ENCODE measurements at places on chromosomes 12 and 14.

GRCh38 chr14:79363291-79363690, 848.0 kb downstream of the DIO2 start:
- no peak for DNase-seq

GRCh38 chr14:22040781-22041125, 367.1 kb upstream of the OR4E1 start:
- DNase-seq = no peak

GRCh38 chr12:642633-643474, 20.4 kb downstream of the NINJ2 start:
- peak; percentile 78 for DNase-seq

GRCh38 chr14:97620066-97620465, 822.9 kb downstream of the VRK1 start:
- DNase-seq = no peak

DNA sequence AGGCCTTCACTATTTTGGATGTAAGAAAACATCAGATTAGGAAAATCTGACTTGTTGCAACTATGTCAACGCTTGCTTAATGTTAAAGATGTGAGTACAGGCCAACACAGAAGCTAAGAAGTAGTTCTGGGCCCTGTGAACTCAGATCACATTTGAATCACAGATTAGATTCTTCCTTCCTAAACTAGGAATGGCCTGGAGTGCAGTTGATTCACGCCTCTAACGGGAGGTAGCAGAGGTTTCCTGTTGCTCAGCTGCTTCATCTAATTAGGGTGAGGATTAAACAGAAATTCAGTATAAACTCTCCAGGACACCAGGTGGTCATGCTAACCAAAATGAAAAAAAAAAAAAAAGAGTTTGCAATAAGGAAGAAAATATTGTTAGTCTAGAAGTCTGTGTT, 314.3 kb downstream of the TRHDE start:
- no peak for DNase-seq

DNA sequence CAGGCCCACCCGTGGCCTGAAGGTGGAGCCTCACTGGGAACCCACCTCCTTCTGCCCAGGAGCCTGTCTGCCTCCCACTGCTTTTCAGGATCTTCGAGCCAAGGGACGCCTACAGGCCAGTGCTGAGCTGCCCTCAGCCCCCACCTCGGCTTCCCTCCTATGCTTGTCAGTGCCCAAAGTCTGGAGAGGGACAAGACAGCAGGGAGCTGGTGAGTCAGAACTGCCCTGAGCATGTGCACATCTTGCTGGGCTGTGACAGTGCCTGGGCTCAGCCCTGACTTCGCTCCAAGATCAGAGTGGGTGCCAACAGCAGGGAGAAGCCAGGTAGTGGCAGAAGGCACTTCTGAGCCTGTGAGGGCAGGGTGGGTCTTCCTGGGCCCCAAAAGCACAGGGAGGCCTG, 286.8 kb downstream of the AEBP2 start:
- DNase-seq = no peak

- DNase-seq = no peak
These were observed 3.0 kb downstream of the WNT1 start for GRCh38 chr12:48980953-48981756.

GRCh38 chr12:126883697-126884096, 1383.3 kb upstream of the TMEM132C start:
- DNase-seq = no peak

GRCh38 chr12:6829536-6830220, 1.5 kb downstream of the P3H3 start:
- DNase-seq = no peak

DNA sequence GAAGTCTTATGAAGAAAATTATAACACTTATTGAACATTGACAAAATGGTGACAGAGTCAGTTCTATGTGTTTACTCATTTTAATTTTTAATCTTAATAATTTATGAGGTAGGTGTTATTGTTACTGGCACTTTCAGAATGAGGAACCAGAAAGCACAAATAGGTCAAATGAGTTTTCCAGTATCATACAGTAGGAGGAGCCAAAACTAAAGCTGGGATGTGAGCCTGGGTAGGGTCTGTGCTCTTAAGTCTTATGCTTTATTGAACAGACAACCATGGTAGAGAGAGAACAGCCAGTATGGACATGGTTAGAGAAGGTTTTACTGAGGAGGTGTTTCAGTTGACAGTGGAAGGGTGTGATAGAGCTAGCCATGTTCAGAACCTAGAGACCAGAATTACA, 775.7 kb downstream of the TMTC2 start:
- no peak for DNase-seq

DNA sequence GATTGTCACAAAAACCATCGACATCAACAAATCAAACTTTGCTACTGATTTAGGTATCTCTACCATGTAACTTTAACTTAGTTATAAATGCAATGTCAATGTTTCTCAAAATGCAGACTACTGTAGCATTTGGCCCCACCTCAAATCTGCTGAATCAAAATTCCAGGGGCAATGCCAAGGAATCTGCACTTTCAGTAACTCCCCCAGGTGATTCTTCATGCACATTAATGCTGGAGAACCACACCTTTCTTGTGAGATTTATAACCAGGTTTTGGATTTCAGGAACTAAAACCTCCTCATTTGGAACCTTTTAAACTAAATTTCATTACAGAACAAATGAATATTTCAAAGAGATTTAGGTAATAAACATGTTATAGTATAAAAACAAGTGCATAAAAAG, 4.9 kb downstream of the ATP2B1 start:
- DNase-seq = no peak

DNA sequence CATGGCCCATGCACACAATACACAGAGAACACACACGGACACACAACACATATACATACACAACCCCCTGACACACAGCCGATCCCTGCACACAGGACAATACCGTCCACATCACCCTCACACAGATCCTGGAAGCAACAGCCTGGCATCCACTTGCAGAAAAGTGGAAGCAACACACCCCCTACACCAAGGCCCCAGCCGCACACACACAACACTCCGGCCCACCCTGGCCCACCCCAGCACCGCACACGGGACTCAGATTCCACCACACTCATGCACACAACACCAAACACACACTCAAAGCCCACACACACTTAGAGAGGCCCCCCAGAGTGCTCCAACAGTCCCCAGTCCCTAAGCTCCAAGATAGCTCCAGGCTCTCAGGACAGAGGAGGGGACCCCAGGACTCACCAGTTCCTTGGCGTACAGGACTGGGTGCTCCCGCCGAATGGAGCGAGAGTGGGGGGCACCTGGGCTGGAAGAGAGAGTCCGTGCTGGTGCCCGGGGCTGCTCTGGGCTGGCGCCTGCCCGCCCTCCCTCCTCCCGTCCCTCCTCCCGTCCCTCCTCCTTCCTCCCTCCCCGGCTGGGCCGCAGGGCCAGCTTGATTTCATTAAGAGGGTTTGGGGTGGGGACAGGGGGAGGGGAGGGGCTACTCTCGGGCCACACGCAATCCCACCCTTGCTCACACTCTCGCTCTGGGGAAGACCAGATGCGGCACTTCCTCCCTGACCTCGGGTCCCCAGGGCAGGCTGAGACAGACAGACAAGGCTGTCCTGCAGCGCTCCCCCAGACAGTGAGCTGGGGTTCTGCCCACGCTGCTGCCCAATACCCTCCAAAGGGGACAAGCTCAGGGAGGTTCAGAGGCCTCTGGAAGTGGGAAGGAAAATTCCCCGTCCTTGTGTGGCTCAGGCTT, at the start of gene TMEM119:
Gene TMEM119 (minus strand): TSS at position 526 of the 913 bp plus-strand sequence. CDS start 5,701 bp downstream, outside the sequence.
- no peak for DNase-seq

GRCh38 chr12:69570545-69571399, 14.5 kb upstream of the CCT2 start:
- peak; percentile 60 for DNase-seq

DNA sequence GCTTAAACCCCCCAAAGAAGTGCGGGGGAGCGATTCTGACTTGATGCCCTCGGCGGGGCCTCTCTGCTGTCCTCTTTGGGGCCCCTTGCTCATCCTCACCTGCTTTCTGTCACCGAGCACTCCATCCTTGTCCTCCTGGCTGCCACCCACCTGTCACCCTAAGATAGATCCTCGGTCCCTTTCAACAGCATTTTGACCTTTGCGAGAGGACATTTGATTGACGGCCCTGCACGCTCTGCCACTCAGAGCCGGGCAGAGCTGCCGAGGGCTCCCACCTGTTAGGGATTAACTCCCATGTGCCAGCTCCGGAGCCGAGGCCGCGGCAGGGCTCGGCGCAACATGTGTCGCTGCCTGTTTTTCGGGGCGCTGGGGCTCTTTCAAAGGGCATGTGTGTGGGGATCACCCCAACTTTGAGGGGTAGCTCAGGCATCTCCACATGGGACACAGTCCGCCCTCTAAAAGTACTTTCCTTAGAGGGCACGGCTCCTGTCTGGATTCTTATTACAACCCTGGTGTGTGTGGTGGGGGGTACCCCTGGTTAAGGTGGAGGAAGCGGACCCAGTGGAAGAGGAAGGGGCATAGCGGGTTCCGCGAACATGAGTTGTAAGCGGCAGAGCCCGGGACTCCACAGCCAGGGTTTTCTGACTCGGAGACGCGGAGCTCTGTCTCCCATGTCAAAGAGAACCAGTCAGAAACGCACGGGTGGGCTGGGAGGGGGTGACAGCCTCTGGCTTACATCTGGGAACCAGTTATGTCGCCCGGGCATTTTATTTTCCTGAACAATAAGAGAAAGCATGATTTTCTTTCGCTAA, 811 bp upstream of the MEG3 start:
- DNase-seq = no peak

- DNase-seq = no peak
These were observed 288.7 kb upstream of the SFSWAP start for GRCh38 chr12:131422187-131422520.

- no peak for DNase-seq
These were observed 244.2 kb upstream of the CRY1 start for GRCh38 chr12:107337346-107338095.

All from dermis microvascular lymphatic vessel endothelial cell (primary cell).